HuH-7 (cell line): ENCODE measurements at places on chromosomes 5 and 9.

GRCh38 chr9:129225815-129226214 lies 47.8 kb upstream of the IER5L start:
- no peak for DNase-seq

GRCh38 chr5:33322632-33323031 lies 118.1 kb upstream of the TARS1 start:
- no peak for DNase-seq

GRCh38 chr5:123549256-123549904 lies 37.4 kb downstream of the CSNK1G3 start:
- no peak for DNase-seq

GRCh38 chr5:149140197-149141002 lies 893 bp upstream of the ABLIM3 start:
- no peak for DNase-seq

GRCh38 chr5:125327676-125328075 lies 581.2 kb upstream of the ZNF608 start:
- DNase-seq = no peak

GRCh38 chr5:78563621-78564020 lies 85.0 kb downstream of the LHFPL2 start:
- no peak for DNase-seq

DNA sequence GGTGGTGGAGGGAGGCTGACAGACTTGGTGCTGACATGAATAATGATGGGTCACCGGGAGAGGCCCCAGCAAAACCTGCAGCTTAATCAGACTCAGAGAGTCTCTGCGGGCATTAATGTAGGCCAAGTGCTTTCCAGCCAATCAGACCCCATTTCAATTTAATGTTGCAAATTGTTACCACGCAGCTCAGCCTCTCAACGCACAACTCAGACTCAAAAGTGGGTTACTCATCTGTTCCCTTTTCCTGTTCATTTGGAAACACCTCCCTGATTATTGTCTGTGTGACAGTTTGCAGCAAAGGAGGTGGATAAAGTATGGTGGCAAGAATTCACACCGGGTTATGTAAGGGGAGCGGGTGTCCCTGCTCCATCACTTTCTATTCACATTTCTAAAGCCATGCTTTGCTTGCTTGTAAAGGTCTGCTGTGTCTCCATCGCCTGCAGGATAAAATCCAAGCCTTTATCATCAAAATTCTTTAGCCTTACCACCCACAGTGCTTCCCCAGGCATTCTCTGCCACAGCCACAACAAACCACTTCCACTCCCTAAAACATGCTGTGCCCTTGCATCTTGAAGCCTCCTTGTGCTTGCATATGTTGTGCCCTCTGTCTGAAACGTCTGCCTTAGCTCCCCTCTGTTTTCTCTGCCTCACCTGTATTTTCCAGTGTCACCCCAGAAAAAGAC lies 156.5 kb downstream of the ASTN2 start:
- no peak for DNase-seq

GRCh38 chr9:124264823-124265233 lies 7.1 kb downstream of the NEK6 start:
- DNase-seq = no peak

DNA sequence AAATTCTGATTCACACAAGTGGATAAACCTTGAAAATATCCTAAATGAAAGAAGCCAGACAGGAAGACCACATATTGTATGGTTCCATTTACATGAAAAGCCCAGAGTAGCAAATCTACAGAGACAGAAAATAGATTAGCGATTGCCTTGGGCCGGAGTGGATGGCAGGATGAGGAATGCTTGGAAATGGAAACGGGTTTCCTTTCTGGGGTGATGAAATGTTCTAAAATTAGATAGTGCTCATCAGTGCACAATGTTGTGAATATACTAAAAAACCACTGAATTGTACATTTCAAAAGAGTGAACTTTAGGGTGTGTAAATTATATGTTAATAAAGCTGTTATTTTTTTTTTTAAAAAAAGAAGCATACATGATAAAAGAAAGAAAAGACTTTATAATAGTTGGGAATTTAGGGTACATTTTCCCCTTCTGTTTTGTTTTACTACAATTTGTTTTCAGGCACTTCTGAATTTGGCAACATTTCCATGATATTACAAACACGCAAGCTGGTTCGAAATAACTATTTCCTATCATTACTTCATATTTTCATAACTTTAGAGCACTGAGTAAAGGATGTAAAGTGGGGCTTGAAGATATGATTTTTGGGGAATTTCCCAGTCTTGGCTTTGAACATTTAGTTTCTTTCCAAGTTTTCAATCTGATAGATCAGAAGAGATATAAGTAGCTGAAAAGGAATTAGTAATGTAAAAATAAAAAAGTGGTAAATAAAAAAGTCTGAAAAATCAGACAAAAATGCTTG lies 23.9 kb downstream of the SLC35A4 start:
- DNase-seq = no peak

DNA sequence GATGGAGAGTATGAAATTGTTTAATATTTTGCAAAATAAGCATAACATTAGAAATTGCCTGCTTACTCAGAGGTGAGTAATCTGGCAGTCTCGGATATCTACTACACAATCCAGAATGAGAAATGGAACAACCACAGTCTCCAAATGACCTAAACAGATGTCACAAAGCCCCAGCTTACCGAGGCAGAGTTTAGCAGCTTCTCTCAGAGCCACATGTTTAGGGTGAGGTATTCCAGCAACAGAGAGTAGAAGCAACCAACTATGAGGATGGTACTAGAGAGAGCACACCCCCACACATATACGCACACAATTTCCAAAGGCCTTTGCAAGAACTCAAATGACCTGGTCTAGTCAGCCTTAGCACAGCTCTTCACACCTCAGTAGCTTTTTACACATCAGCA lies 122.7 kb upstream of the LPAR1 start:
- no peak for DNase-seq

DNA sequence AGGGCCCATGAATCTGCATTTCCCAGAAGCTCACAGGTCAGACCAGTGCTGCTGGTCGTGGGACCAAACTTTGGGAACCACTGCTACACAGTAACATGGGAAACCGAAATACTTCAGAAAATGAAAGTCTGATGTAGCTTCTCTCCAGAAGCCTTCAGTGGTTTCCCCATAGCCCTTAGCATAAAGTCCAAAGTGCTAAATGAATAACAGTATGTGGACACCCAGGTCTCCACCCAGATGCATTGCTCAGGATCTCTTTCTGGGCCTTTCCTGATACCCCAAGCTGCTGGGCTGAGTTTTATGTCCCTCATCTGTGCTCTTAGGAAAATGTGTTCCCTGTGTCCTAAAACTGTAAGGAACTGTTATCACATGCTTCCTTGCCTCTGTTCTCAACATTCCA lies 100.4 kb downstream of the NFIB start:
- DNase-seq = peak; percentile 15

- no peak for DNase-seq
Observed at GRCh38 chr5:155080721-155081120, 67.2 kb downstream of the KIF4B start.

GRCh38 chr5:1401536-1402138 lies 43.6 kb downstream of the SLC6A3 start:
- DNase-seq = no peak

- no peak for DNase-seq
Observed at GRCh38 chr9:11045589-11045988, 432.8 kb upstream of the PTPRD start.

- DNase-seq = no peak
Observed at GRCh38 chr9:109289931-109290330, 30.9 kb downstream of the EPB41L4B start.

- no peak for DNase-seq
Observed at GRCh38 chr5:155562158-155562557, 548.6 kb downstream of the KIF4B start.

GRCh38 chr9:2086971-2087370 lies 71.8 kb downstream of the SMARCA2 start:
- no peak for DNase-seq

GRCh38 chr9:86614871-86615849 lies 260.9 kb upstream of the TUT7 start:
- DNase-seq = peak; percentile 6

DNA sequence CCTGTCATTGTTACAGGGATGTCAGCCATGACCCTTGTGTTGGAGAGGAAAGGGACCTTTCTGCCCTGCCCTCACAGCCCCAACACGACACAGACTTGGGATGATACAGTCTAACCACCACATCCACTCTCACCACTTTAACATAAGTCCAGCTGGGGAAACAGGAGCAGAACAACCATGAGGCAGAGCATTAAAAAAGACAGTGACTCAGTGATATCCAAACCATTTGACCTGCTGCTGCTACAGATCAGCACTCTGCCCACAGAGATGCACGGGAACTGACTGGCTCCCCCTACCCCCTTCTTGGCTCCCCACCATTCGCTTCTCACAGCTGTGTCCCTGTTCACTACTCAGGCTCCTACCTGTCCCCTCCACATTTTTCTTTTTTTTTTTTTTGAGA lies 458.6 kb downstream of the ZNF608 start:
- no peak for DNase-seq

DNA sequence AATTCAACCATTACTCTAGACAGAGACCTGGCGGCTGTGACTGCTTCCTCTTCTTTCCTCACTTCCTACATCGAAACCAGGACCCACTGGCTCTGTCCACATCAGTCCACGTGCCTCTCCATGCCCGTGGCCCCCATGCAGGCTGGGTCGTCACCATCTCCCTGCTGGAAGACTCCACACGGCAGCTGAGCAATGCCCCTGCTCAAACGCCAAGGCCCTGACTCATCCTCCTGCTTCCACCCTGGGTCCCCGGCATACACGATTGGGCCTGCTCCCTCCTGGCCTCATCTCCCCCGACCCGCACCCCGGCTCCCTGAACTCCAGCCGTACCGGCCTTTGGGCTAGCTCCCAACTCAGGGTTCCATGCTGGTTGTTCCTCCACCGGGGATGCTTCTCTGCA lies 67.2 kb upstream of the IER5L start:
- no peak for DNase-seq

- DNase-seq = no peak
Observed at GRCh38 chr5:11153670-11154382, 392.8 kb upstream of the DAP start.

GRCh38 chr5:50738864-50739263 lies 72.4 kb downstream of the PARP8 start:
- DNase-seq = no peak

DNA sequence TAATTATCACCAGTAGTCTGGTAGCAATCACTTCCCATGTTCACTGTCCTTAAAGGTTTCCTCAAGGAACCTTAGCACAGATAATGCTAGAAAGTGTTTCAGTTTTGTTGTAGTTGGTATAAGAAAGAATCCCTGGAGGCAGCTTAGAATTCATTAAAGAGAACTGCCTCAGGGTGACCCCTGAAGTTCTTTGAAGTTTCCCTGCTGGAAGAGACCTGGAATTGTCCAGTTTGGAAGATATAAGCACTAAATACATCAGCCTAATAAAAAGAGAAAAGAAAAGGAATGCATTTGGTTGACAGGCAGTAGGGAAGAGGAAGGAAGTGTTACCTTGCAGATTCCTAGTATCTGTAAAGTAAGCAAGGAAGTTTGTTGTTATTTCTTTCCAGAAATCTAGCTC lies 999.6 kb upstream of the DMAC1 start:
- no peak for DNase-seq

GRCh38 chr9:138096519-138096845 lies 218.9 kb downstream of the CACNA1B start:
- DNase-seq = peak; percentile 3

DNA sequence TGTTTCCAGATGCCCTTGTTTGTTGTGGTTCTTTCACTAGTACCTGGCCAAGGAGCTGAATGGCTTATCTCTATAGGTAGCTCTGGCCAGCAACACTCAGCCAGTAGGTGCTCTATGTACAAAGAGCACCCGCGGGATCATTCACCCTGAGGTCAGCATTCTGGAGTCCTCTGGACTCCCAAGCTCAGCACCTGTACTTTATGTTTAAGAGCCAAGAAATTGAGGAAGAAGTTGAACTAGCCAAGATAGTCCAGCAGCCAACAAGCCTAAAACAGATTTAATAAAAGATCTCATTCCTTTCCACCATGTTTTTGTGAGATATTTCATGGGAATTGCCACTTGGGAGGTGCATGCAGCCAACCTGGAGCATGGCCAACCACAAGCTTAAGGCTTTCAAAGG lies 242.6 kb upstream of the PAPPA start:
- no peak for DNase-seq

DNA sequence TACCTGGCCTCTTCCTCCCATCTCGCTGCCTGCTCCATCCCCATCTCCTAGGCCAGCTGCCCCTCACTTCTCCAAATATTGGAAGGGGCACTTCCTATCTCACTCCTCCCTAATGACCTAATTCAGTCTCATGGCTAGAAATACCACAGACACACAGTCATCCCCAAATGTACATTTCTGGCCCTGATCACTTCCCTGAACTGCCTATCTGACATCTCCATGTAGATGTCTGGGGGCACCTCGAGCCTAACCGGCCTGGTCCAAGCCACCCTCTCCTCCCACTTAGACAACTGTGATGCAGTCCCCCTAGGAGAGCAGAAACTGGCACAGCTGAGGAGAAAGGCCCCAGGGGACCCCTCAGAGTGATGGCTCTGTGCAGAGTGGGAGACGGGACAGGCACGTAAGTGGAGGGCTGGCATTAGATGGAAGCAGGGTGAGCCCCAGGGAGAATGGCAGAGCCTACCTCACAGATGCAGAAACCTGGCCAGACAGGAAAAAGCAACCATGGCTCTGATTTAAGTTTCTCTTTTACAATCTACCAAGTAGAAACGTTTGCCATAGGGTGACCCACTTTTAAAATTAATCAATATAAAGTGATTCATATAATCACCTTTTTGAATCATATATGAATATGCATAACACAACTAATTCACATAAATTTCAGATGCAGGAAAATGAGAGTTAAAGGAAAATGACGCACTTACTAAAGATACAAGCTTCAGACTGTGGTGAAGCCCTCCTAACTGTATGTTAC lies 22.1 kb downstream of the CAMSAP1 start:
- DNase-seq = no peak

- DNase-seq = no peak
Observed at GRCh38 chr9:74100042-74100441, 397.1 kb upstream of the RORB start.

GRCh38 chr5:163445345-163445744 lies 8.0 kb downstream of the CCNG1 start:
- no peak for DNase-seq

GRCh38 chr9:127734747-127735529 lies at the start of gene TOR2A:
TSS of gene TOR2A (minus strand) at chr9:127735294. CDS start at chr9:127735270, 24 bp downstream.
- peak; percentile 98 for DNase-seq

DNA sequence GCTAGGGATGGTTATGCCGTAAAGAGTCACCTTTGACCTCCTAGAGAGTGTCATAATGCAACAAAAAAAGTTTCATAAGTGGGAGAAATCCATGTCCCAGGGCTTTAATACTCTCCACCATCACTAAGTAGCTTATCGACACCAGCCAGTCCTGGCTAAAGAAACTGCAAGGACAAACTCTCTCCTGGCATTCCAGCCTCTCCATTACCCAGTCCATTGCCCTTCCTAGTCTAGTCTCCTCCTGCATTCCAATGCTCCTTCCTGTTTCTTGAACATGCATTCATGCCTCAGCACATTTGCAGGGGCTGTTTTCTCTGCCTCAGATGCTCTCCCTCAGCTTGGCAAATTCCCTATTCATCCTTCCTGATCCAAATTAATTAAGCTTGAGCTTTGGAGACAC lies 364.1 kb downstream of the BRINP1 start:
- no peak for DNase-seq

- DNase-seq = no peak
Observed at GRCh38 chr9:69431203-69431602, 106.2 kb downstream of the ENTREP1 start.
